ENCODE measurements at places on chromosomes 1 and 21.

GRCh38 chr1:89151047-89151446, 24.8 kb downstream of the GBP7 start:
- DNase-seq: no peak

GRCh38 chr1:160247053-160247452, 15.3 kb downstream of the DCAF8 start:
- no peak for DNase-seq

DNA sequence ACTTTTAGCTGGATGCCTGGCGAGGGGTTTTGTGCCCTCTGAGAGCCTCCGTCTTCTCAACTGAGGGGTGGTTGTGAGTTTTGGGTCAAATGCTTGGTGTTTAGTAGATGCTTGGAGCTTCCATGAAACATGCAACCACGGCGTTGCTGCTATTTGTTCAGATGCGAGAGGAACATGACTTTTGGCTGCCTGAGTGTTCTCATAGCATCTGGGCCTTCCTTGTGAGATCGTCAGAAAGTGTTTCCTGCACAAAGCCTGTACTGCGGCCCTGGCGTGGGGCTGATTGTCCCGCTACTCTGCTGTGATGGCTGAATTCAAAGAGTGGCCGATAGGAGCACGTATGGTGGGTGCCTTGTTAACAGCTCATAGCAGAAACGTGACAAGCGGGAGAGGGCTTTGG, 69.8 kb upstream of the FAM3B start:
- no peak for DNase-seq

DNA sequence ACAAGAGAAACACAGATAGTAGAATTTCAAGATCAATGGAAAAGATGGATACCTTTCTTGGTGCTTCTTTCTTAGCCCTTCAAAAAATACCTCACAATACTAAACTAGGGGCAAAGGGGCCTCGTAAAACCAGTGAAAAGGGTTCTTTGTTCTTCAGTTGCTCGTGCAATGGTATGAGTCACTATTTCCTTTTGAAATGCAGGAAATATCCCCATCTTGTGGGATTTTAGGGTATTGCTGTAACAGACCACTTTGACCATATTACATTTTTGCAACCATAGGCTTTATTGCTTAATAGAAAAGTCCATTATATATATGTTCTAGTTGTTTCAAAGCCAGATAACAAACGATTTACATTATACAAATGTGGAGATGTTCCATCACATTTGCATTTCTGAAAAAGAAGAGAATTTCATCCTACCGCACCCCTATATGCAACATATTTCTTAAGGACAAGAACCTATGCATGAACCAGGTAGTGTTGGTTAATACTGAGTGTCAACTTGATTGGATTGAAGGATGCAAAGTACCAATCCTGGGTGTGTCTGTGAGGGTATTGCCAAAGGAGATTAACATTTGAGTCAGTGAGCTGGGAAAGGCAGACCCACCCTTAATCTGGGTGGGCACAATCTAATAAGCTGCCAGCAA, 88.6 kb upstream of the PKN2 start:
- no peak for DNase-seq

DNA sequence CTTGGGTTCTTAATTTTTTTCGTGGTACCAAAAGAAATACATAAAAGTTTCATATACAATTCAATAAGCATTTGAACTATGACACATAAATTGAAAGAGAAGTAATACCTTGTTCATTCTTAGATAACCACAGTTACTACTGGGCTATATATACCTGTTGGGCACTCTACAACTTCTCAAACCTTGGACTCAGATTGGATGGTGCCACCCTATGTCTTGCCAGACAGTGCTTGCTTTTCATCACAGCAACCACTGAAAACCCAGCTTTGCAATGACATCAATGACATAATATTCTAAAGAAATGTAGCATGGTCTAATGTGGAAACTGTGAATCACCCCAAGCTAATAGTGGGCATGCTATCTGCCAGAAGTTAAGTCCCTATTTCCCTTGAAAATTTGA, 62.8 kb upstream of the DPH5 start:
- no peak for DNase-seq

GRCh38 chr1:243343970-243344937, 88.4 kb downstream of the SDCCAG8 start:
- no peak for DNase-seq

DNA sequence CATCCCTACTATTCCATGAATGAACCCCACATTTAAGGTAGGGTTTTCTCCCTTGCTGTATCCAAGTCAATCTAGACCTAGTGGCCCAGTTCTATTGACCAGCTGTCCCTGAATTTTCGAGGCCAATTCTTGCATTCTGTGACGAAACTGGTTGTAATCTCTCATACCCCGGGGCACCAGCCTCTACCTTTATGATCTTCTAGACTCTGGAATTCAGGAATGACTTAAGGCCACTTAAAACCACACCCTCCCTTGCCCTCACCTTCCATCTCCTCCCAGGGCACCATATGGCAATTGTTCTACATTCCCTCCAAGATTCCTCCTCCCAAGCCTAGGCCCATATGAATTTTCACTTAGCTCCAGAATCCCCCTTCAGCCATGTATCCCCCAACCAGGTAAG, 48.9 kb downstream of the RHOU start:
- DNase-seq: no peak

- no peak for DNase-seq
These were observed 4.6 kb downstream of the KCNC4 start for GRCh38 chr1:110214454-110215404.

DNA sequence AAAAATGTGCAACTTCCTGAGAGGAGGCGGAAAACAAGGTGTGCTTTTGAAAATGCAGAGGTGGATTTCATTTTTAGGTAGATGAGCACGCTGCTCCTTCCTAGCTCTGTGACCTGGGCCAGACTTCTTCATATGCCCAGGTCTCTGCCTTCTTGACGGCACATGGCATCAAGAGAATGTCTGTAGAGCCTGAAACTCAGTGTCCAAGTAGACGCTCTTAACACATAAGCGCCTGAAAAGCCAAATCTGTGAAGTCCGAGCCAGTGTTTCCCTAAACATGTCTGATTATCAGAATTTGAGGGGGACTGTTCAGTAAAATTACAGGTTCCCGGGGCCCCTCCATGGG, 25.7 kb downstream of the FHAD1 start:
- no peak for DNase-seq

- DNase-seq: no peak
These were observed 137.2 kb downstream of the DHRS3 start for GRCh38 chr1:12480748-12481362.

DNA sequence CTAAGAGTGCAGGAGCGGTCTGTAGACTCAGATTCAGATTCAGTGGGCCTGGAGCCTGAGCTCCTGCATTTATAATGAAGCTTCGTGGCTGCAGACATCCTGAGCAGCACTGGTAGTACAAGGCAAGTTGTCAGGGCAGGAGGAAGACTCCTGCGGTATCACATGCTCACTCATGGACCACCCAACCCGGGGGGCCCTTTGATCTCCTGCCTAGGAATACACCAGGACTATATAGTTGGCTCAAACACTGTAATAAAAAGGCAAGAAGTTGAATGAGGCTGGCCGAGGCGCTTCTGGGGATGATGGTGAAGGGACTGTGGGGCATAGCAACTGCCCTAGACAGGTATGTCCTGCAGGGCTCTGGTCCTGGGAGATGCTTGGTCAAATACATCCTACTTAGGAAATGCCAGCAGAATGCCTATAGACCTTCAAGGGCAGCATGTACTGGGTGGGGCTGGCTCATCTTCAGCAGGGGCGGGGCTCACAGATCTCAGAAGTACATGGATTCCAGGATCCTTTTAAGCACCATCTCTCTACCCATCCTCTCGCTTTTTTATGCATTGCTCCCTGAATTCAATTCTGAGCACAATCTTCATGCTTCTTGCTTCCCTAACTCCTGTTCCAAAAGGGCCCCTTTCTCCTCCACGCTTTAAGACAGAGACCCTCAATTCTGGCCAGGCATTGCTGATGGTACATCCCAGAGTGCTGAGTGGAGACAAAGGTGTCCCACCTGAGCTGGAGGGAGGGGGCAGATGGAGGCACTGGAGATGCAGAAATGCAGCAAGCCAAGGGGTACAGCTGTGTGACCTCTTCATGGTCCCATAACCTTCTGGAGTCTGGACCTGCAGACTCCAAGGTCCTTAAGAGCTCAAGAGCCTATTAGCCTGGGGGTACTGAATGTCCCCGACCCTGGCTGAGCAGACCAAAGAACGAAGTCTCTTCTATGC, 2.1 kb upstream of the RAP1GAP start:
- DNase-seq: no peak

- no peak for DNase-seq
These were observed 4.9 kb upstream of the TRIM63 start for GRCh38 chr1:26072305-26072704.
